ENCODE measurements at places on chromosomes 5 and 9.

DNA sequence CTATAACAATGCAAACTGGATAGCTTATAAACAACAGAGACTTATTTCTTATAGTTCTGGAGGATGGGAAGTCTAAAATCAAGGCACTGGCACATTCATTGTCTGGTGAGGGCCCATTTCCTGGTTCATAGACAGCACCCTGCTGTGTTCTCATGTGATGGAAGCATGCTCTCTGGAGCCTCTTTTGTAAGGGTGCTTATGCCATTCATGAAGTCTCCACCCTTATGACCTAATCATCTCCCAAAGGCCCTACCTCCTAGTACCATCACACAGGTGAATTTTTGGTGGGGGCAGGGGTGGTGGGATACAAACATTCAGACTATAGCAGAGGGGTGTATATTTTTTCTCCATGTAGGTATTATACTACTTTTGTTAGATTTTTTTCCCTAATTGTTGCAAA, 92.4 kb downstream of the UNC13B start:
- no peak for DNase-seq

DNA sequence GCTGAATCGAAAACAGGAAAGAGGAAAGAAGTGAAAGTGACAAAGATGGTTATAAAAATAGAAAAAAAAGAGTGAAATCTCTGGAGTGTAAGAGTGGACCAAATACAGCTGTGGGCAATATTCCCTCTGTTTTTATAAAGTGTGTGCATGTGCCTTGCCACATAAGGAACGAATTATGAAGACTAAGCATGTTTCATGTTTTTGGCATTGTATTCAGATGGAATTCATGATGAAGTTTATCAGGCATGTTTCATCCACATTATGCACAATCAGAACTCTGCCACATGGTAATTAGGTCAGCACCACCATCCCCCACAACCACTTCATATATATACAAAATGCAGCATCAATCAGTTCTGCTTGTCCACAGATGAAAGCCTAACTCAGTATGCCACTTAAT, 348.0 kb downstream of the ZNF608 start:
- DNase-seq, result no peak

GRCh38 chr5:113245427-113246225, 189.2 kb downstream of the TSSK1B start:
- no peak for DNase-seq

GRCh38 chr5:37208883-37209797, 40.0 kb downstream of the CPLANE1 start:
- DNase-seq, result no peak

GRCh38 chr9:124458441-124458840, 8.2 kb downstream of the ADGRD2 start:
- no peak for DNase-seq

DNA sequence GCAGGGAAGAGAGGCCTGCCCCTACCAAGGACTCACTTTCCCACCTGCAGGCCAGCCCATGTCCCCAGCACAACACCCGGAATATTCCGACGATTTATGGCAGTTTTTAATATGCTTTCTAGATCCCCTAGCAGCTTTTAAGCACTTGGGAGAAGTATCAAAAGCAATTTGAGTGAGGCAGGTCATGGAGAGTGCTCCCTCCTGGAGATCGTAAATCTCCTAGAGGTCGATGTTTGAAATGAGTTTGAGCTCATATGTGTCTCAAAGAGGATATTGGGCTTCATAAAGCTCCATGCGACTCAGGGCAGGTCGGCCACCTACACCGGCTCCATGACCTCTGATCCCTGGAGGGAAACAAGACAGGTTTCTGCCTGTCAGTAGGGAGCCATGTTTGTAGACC, 27.3 kb downstream of the CFAP90 start:
- no peak for DNase-seq

- no peak for DNase-seq
Measured at GRCh38 chr5:3650320-3650719, 54.7 kb downstream of the IRX1 start.

DNA sequence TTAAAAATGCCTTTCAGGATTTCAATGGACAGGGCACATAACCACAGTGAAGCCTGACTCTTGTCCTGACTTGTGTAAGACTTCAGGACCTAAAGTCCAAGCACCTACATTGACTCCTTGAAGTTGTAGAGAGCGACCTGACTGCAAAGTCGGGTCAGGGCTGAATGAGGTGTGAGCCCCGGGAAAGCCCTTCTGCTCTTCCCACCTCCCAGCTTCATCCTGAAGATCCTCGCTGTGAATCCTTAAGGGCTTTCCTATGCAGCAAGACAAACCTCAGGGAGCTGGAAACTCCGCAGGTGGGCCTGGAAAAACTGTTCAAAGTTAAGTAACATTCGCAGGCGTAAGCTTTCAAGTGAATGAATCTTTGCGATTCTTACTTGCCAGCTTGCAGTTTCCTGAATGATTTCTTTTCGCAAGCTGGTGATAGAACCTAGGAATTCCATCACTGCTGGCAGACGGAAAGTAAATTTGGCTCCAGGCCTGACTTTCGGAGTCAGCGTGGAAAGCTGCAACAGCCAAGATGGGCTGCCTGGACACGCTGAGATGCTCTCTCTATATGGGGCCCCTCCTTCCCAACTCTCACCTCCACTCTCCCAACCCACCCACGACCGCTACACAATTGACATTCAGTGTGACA, 10.9 kb downstream of the SEMA5A start:
- no peak for DNase-seq

DNA sequence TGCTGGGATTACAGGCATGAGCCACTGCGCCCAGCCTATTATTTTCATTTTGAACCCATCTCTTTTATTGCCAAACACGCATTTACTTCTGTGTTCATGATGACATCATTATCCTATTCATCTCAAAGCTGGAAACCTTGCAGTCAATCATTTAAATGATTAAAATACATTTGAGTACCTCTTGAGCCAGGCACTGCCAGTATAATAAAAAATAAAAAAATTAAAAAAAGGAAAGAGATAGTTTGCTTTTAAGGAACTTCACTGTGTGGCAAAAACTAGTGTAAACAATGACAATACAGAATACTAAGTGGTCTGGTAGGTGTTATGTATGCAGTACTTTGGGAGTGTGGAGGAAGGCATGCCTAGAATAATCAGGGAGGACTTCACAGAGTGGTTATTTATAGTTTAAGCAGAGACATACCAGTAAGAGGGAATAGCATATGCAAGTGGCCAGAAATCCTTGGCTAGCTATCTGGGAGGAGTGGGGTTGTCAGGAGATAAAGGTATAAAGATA, 8.6 kb downstream of the NSD1 start:
- DNase-seq, result no peak

- DNase-seq, result no peak
Measured at GRCh38 chr9:109428854-109429253, 69.3 kb downstream of the PTPN3 start.

GRCh38 chr5:91361055-91361701, 21.9 kb downstream of the ARRDC3 start:
- no peak for DNase-seq

- no peak for DNase-seq
Measured at GRCh38 chr9:111891910-111892499, 4.6 kb upstream of the UGCG start.

- no peak for DNase-seq
Measured at GRCh38 chr9:1071730-1072129, 21.6 kb downstream of the DMRT2 start.

DNA sequence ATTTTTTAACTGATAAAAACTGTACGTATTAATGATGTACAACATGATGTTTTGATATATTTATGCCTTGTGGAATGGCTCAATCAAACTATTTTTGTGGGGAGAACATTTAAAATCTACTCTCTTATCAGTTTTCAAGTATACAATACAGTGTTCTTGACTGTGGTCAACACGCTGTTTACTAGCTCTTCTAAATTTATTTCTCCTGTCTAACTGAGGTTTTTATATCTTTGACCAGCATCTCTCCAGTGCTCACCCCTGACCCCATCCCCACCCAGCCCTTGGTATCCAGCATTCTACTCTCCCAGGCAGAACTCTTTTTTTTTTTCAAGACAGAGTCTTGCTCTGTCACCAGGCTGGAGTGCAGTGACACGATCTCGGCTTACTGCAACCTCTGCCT, 169.6 kb upstream of the SNX2 start:
- no peak for DNase-seq

DNA sequence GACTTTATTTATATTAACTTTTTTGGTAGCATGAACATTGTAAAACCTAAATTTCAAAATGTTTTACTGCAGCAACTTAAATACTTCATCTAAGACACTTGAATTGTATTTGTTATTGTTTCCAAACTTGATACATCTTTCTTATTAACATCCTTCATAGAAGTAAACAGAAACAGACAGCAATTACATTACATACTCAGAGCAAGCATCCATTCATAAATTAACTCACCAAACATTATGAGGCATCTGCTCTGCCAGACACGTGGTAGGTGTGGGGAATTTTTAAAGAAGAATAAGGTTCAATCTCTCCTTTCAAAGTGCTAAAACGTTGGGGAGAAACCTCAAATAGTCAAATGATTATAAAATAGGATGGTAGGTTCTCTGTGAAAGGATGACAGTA, 130.8 kb downstream of the MUSK start:
- no peak for DNase-seq

DNA sequence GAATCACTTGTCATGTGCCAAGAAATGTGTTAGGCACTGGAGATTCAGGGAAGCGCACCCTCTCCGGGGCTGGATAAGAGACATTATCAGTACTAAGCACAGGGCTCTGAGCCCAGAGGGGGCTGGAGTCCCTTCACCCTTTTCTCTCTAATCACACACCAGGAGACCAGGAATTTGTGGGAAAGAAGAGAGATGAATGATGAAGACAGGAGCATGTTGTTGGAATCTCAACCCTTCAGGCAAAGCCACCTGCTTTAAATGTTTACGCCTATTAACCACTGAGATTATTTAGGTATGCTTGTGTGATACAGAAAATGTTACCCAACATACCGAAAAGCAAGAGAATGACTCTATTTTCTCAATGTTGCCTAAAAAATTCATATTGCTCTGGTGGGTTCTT, 119.8 kb downstream of the ENTREP1 start:
- no peak for DNase-seq

DNA sequence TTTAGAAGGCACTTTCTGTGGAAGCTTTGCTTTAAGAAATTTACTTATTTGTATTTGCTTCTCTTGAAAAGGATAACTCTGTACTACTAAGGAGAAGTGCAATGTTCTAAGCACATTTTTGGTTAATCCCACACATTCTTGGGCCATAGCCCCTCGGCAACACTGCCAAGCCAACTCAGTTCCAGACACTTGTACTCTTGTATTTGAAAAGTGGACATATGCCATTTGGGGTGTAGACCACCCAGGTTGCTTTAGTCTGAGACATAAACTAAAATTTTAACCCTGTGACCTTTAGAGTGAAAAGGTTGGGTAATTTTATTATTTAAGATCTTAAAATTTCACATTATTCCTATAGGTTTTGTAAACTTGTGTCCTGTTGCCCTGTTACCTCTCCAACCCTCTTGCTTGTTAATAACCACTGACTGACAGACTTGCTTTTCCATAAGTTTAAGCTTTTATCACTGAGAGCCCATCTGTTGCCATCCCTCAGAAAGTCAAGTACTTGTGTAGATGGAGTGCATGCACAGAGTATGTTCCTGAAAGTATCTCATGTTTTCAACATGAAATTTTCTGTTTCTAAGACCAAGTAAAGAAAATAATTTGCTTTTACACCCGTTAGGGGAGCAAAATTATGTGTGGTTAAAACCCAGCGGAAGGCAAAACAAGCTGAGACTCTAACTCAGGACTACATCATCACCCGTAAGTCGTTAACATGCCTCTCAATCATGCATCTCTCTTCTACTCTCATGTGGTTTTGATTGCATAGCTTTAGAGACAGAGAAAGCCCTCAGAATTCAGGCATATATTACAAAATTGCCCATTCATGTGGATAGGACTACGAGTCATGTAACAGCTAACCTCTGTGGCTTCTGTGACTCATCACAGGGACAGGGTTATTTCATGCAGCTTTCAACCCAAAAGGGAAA, 117.3 kb downstream of the GDNF start:
- DNase-seq, result no peak
